ENCODE measurements at places on chromosomes 7 and 10.

GRCh38 chr7:157413881-157414701 lies 77.3 kb downstream of the DNAJB6 start:
- DNase-seq = no peak

GRCh38 chr7:727104-727805 lies at the start of gene PRKAR1B:
Gene PRKAR1B (minus strand): TSS chr7:727281. CDS start chr7:711505, 15,776 bp downstream.
- DNase-seq = peak; percentile 72

GRCh38 chr7:116407165-116407564 lies 92.4 kb upstream of the CAV2 start:
- DNase-seq = no peak

DNA sequence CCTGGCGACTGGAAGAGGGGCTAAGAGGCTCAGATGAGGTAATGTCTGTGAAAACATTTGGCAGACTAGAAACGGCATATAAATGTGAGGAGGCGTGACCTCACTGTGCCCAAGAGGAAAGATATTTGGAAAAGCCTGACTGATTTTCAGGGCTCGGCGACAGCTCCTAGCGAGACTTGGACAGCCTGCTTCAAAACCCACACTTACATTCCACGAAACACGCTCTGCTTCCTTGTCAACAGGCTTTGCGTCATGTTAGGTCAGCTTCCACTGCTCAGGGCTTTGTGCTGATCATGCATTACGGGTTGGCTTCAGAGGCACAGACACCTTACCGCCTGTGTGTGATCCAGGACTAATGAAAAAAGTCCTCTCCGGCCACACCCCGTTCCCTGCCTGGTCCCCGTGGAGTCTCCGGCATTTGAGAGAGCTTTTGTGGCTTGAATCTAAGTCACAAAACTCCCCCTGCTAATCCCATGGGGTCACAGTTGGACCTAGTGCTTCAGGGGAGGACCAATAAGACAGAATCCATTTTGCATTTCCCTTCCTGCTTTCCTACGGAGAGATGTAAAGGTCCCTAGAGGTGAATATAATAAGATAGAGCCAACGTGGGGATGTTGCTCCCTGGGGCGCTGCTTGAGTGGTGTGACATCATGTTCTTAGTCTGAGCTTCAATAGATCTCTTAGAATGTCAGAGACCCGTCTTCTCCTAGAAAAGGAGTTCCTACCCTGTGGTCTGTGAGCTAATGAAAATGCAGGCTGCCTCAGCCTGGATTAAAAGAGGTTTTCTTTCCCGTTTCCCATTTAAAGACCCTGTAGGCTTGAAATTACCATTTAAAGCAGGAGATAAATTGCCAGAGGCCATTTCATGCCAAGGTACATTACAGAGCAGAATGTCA lies 25.5 kb downstream of the FGFBP3 start:
- DNase-seq = peak; percentile 74

- DNase-seq = peak; percentile 13
These were observed 601.3 kb downstream of the KCNMA1 start for GRCh38 chr10:77036276-77036675.

DNA sequence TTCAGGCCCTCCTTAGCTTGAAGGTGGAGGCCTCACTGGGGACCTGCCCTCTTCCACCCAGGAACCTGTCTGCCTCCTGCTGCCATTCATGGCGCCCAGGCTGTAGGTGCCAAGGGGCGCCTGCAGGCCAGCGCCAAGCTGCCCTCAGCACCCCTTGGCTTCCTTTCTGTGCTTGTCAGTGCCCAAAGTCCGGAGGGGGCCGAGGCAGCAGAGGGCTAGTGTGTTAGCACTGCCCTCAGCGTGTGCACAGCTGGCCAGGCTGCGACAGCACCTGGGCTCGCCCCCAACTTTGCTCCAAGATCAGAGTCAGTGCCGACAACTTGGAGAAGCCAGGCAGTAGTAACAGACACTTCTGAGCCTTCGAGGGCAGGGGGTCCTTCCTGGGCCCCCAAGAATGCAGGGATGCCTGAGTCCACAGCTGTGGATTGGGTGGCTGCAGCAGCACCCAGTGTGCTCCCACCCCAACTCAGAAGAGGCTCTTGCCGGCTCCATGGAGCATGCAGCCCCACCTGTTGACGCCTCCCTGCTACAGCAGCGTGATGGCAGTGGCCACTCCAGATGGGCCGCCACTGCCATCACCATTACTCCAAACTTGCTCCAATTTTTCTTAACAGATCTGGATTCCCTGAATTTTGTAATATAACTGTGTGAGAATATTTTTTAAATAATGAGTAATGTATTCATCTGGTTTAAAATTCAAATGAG lies 41.7 kb downstream of the CACUL1 start:
- DNase-seq = no peak

GRCh38 chr10:110508159-110508788 lies 10.6 kb downstream of the DUSP5 start:
- no peak for DNase-seq

DNA sequence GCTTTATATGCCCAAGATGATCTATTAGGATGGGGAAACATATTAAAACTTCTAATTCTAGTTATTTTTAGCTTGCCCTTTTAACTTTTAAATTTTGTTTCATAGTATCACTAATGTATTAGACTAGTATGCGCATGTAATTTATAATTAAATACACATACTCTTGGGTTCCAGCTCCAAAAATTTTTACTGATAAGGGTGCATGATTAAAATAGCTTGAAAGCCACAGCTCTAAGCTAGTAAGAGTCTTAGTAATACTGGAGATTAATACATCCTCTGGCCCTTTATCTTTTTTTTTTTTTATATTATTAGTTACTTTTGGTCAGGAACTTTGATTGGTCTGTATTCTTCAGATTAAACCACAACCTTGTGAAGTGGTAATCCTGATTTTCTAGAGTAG lies 53.6 kb downstream of the ATXN7L1 start:
- no peak for DNase-seq

DNA sequence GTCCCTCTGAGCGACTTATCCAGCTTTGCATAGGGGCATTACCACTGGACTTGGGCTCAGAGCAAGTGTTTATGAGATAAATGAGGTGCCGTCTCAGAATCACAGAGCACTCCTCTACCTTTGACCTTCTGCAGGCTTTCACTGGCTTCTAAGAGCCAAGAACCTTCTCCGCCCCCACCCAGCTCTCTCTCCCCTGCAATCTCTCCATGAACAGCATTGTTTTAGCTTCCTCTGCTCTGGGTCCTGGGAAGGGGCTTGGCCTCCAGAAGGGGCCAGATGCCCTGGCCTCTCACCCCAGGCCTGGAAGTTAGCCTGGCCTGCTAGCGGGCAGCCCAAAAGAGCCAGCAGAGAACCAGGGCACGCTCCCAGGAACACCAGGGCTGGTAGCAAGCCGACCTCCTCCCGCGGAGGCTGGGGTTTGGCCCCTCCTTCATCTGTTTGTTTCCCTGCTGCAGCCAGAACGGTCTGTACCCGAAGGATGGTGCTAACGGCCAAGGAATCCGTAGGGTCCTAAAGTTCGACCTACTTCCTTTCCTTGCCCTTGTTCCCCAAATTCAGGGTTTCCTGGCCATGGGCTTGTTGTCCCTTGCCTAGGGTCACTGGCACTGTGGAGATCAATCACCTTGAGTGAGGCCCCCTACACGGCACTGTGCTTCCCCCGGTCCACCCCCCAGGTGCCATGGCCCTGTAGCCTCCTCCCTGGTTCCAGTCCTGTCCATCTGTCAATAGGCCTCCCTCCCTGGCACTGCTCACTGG lies 18.7 kb upstream of the DDIT4 start:
- peak; percentile 81 for DNase-seq

GRCh38 chr7:81064426-81064825 lies 145.6 kb upstream of the SEMA3C start:
- peak; percentile 44 for DNase-seq

DNA sequence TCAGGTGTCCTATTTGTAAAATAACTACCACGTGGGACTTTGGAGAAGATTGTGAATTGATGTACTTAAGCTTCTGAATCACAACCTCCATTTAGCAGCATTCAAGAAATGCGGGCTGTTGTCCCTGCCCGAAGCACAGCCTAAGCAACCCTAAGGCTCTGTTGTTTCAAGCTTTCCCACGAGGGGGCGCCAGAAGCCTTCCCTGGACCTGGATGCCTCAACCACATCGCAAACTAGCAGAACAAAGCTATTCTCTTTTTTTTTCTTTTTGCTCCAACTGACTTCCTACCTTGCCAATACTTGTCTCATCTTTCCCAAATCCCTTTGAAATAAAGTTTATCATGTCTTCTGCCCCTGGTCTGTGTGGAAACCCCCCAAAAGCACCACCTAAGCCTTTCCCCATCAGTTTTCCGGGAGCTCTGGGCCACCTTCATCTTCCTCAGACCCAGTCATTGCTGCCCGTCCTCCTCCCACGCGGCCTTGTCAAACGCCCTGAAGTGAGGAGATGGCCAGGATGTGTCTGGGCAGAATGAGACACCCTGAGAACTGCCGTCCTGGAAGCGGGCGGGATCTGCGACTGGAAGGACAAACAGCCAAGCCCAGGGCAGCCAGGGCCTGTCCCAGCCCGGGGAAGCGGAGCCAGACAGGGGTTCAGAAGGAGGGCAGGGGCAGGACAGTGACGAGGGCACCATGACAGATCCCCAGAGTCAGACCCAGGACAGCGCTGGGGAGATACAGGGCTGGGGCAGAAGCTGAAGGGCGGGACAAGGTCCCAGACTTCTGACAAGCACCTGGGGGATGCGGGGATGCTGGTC lies 112.7 kb downstream of the SLIT1 start:
- DNase-seq = peak; percentile 65

DNA sequence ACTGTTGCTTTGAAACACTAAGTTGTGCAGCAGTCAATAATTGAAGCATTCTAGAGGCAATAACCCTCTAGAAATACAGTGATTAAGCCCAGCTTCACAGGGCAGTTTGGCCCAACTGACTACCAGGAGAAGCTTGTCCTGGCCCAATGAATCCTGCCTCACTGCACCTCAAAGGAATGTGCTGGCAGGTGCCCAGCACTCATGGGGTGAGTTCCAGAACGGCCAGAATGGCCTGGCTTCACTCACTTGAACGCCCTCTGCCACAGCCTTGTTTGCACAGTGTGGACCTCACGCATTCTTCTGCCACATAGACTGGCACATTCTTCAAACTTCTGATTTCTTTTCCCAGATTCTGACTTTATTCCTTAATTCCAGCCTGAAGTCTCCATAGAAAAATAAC lies 6.6 kb upstream of the ITIH2 start:
- DNase-seq = no peak

DNA sequence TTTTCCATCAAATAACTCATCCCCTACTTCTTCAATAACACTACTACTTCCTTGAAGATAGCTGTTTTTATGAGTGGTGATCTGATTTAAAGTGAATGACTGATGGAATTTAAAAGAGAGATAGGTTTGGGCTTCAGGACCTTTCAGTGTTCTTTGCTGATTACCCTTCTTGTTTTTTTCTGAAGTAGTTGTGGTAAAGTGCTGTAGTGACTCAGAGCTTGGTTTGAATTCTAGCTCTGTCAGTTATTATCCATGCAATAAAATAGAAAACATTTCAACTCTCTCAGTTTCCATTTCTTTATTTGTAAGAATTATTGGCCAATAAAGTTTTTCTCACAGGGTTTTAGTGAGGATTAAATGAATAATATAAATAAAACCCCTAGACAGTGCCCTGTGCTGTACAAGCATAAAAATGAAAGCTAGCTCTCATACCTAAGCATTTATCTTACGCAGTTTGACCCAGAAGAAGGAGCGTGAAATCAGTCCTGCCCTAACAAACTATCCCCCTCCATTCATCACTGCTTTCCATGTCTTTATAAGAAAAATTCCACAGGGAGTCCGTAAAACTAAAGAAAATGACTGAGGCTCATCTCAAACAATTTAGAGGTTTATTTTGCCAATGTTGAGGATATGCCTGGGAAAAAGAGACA lies 25.1 kb upstream of the AKAP9 start:
- no peak for DNase-seq

DNA sequence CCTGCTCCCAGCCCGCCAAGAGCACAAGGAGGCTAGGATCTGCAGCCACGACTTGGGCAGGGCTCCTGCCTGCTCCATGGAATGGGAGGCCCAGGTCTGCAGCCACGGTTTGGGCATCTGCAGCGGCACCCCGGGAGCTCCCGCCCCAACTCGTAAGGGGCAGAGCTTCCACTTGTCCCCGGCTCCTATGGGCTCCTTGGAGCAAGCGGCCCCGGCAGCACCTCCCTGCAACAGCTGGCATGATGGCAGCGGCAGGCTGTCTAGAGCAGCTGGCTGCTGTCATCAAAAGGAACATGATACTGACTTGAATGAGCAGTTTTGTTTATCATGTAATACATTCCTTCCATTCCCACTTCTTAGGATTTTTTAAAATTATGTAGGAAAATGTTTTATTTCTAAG lies 684.0 kb upstream of the FOXK1 start:
- DNase-seq = peak; percentile 21

GRCh38 chr10:30383356-30383755 lies 34.3 kb upstream of the MTPAP start:
- DNase-seq = no peak

DNA sequence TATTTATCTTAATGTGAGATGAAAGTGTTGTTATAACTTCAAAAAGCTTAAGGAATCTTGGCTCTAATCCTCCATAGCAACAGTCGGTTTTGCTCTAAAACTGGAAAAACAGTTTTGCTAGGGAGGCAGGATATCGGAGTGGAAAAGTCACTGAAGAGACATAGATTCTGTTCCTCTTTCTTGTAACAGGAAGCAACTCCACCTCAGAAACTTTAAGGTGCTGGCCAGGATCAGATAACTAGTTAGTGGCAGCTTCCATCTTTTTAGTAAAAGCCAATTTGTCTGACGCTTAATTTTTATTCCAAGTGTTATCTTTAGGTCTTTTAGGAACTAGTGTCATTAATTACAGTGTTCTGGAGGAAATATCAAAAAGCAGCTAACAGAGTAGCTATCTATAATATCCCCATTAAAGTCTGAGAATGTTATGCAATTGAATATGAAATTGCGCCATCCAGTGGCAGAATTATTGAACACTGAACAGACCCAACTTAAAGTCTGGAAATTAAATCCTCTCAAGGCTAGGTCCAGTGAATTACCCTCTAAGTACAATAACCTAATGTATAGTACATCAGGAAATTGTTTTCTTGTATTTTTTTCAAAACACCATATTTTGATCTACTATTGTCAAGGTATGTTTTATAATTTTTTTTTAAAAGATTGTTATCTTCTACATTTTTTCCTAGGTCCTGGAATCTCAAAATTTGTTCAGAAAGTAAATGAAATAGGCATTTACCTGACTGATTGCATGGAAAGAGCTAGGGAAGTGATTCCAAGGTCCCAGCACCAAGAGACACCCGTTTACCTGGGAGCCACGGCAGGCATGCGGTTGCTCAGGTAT lies 65.9 kb upstream of the CC2D2B start:
- peak; percentile 54 for DNase-seq
